ENCODE measurements at places on chromosomes 2 and 18. TPM values are rescaled to one million over a fixed set of nuclear protein-coding genes. Genes with fewer than 3 reads are reported as not detected.

The IL1RL1 gene
- 0.46 TPM for polyA plus RNA-seq

The CNGA3 gene
- 2.3 TPM for polyA plus RNA-seq

DNA sequence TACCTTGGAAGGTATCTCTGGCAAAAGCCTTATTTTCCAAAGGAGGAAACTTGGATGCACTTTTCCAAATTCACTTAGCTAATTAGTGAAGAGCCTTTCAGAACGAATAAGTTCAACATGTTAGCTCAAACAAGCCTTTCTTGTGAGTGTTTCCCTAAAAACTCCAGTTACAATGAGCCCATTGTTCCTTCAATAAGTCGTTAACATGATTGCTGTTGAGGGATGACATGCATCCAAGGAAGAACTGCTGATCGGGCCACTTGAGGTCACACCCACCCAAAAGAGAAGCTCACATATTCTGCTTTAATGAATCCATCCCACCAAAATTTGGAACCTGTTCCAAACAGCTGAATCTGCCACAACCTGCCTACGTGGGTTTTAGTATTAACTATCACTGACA lies 48.1 kb upstream of the SLC35G4 start:
- H3K4me1 ChIP-seq: no peaks in the 10 kb centered on the region
- no peaks in the 10 kb centered on the region for H3K36me3 ChIP-seq
- no peaks in the 10 kb centered on the region for H3K27me3 ChIP-seq
- no peak overlapping the region for H3K27ac ChIP-seq
- H3K4me3 ChIP-seq: no peak overlapping the region
- no peak for DNase-seq

The PMS1 gene
- 15.1 TPM for polyA plus RNA-seq

The ST6GAL2 gene
- polyA plus RNA-seq: 5.2 TPM

DNA sequence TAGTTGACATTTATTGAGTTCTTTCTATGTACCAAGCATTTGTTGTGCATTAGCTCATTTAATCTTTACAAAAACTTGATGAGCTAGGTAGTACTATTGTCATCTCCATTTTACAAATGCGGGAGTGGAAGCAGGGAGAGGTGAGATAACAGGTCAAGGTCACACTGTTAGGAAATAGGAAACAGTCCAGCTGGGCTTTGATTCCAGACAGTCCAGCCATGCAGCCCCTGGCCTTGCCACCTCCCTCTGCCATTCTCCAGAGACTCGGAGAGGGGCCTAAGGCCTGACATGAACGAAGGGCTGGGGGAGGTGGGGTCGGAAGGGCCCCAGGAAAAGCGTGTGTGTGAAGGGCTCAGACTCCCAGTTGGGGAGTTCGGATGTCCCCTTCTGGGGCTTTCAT lies 55.6 kb downstream of the ODC1 start:
- no peak overlapping the region for H3K4me3 ChIP-seq
- H3K27me3 ChIP-seq: no peaks in the 10 kb centered on the region
- no peak overlapping the region for H3K27ac ChIP-seq
- no peak for DNase-seq

The VRK2 gene
- polyA plus RNA-seq: 17.2 TPM

- H3K36me3 ChIP-seq: no peaks in the 10 kb centered on the region
- H3K27ac ChIP-seq: no peak overlapping the region
- no peak overlapping the region for H3K4me3 ChIP-seq
- DNase-seq: no peak
Observed at GRCh38 chr2:11976073-11976472, 229.6 kb downstream of the LPIN1 start.

- no peak overlapping the region for H3K4me3 ChIP-seq
- H3K36me3 ChIP-seq: no peaks in the 10 kb centered on the region
- H3K27me3 ChIP-seq: peaks cover 100% of the 10 kb centered on the region
Observed at GRCh38 chr2:118854507-118855345, 7.3 kb upstream of the EN1 start.

DNA sequence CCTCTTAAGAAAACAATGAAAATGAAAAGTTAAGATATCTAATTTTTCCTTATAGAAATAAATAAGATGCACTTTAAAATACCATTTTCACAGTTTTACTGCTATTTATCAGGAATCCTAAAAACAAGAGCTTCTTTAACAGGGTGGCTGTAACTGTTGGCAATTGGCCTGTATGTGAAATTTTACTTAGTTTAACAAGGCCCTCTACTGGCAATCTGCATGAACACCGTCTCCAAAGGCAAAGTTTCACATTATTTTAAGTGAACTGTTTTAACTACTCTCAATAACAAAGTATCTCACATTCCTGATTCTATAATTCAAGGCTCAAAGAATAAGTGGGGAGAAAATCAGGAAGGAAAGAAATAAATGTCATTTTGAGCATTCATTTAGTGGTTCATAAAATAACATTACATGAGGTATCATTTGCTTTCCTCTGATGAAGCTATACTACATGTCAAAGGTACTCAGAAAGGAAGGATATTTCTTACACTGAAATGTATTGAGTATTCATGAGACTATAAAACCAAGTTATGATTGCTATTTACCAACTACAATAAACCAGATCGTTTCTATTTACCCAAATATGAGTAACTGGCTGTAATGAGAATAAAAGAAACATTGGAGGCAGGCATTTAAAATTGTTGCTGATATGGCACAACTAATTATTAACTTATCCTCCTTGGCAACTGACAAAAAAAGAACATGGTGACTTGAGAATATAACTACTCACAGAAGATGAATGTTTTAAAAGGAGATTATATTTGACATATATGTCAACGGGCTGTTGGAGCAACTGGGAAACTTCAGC lies 7.0 kb downstream of the NCKAP5 start:
- peak; percentile 45 for DNase-seq
- no peak overlapping the region for H3K27ac ChIP-seq
- H3K4me1 ChIP-seq: peaks cover under 1% of the 10 kb centered on the region
- no peak overlapping the region for H3K4me3 ChIP-seq
- no peaks in the 10 kb centered on the region for H3K27me3 ChIP-seq

The FTCDNL1 gene
- 3.3 TPM for polyA plus RNA-seq

Data from large intestine (tissue), 12 donors.